ENCODE measurements at places on chromosomes 13 and 19.

DNA sequence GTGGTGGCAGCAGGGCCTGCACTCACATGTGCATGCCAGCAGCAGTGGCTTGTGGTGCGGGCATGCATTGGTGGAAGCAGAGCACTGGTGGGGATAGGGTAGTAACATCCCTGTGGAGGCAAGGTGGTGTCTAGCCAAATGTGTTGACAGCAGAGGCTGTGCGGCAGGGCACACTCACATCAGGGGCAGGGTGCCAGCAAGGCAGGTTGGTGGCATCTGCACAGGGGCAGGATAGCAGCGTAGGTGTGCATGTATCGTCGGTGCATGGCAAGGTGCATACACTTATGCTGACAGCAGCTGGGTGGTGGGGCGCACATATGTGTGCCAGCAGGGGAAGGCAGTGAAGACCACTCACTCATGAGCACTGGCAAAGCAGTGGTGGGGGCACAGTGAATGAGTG, 211.5 kb upstream of the CSNK1A1L start:
- no peak for DNase-seq

DNA sequence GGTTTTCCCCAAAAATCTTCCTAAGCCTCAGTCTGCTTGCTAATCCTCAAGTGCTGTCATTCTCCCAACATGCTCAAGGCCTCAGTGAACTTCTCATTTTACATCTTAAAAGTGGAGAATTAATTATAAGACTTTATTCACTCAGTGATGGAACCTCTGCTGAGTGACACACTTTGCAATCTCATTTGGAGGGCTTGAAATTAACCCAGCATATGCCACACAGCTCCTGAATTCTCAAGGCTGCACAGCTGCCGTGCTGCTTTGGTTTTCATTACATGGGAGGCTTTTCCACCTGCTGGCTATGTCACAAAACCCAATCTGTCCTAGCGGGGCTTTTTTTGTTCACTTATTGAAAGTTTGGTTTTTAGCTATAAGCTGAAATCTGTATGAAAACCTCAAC, 28.3 kb upstream of the SERPINE3 start:
- DNase-seq: no peak

GRCh38 chr13:48695776-48696175, 42.0 kb downstream of the CYSLTR2 start:
- DNase-seq: no peak

DNA sequence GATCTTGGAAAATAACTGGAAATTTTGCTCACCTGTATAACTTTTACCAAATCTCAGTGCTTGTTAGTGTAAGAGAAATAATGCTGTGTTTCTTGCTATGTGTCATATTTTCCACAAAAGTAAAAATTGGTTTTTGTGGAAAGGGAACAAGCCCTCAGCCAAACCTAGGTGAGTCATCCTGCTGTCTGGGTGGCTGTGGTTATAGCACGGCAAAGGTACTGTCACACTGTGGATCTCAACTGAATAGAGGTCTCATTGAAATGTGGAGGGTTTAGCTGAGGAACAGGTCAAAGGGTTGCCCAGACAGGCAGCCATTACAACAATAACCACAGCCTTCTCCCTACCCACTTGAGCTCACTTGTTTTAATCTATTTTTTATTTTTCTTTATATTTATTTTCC, 338.8 kb upstream of the DACH1 start:
- DNase-seq: no peak

GRCh38 chr13:92500192-92500591, 726.4 kb upstream of the GPC6 start:
- DNase-seq: no peak

DNA sequence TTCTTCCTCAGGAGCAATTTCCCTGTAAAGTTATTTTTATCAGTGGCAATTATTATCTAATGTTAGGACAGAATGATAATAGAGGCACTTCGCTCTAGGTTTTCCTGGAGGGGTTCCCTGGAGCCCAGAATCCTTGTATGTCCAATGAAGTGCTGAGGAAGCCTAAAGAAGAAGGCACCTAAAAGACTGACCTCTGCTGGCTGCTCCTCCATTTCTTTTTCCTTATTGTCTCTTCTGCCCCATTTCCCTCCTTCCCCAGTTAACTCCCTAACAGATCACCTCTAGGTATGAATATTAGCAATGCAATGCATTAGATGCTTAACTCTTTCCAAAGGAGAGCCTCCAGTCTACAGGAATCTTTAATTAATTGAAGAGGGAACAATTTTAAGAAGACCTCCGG, 985.4 kb downstream of the DIAPH3 start:
- no peak for DNase-seq

- no peak for DNase-seq
Measured at GRCh38 chr19:19758164-19758563, 25.3 kb upstream of the ZNF14 start.

- no peak for DNase-seq
Measured at GRCh38 chr13:48291730-48292129, 11.8 kb upstream of the RB1 start.

DNA sequence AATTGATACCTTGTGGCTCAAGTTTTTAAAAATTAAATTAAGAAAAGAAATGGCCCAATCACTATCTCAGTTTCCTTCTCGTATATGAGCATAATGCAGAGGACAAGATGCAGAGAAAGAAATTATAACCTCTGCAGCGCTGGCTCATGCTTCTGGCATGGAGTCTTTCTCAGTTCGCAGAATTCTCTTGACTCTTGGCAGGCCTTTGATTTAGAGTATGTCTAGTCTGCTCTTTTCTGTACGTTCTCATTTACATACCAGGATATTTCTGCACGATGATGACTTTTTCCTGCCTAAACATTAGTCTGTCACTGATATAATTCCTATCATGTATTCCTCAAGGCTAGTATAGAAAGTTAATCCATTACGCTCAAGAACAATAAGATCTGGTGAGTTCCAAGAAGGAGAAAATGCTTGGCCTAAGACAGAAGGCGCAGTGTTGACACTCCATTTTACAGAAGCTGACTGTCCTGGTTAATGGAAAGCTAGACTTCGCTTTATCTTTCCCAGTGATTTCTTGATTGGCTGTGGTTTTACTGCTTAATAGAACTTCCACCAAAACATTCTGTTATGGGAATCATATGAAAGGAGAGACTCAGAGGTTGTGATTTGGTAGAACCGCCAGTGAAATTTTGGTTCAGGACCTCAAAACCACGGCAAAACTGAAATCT, 1.7 kb upstream of the SMAD9 start:
- no peak for DNase-seq

GRCh38 chr13:27384285-27384684, 40.1 kb upstream of the GTF3A start:
- no peak for DNase-seq

GRCh38 chr19:48330012-48330681, 4.8 kb downstream of the EMP3 start:
- DNase-seq: no peak

GRCh38 chr13:42272804-42273175, 838 bp downstream of the AKAP11 start:
- DNase-seq: no peak

DNA sequence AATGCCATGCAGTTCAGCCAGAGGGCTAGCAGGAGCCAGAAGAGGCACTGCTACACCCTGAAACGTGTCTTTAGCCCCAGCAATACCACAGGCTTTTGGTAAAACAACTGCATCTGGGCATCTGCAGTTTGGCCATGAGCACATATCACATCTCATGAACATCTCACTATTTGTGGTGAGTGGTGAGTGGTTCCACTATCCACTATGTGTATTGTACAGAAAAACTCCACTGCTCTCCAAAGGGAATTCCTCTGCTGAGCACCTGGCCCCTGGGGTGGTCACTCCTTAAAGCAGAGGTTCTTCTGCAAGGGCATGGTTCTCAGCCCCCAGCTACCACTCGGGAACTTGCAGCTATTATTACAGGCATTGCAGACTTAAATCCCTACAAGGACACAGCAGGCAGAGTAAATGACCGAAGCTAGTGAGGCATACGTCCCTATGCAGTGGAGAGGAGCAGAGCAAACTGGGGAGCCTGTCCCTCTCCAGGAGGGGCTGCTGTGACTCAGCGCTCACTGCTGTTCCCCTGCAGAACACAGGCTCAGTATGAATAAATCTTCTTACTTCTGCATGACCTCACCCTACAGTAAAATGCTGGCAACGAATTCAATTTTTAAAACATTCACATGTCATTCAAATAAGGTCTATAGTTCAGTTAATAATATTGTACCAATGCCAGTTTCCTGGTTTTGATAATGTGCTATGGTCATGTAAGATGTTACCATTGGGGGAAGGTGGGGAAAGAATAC, 332.4 kb upstream of the ZNF507 start:
- DNase-seq: no peak

DNA sequence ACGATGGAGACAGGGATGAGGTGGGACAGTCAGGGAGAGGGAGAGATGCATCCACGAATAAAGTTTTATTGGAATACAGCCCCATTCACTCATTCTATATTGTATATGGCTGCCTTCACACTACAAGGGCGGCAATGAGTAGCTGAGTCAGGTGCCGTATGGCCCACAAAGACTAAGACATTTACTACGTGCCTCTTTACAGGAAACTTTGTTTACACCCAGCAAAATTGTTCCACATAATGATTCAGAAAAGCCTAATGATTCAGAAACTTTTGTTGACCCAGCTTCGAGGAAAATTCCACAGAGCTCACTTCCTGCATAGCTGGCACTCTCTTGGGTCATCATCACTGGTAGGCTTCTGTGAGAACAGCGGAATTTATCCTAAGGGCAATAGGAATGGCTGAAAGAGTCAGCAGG, 87.3 kb upstream of the PEG3 start:
- DNase-seq: no peak

DNA sequence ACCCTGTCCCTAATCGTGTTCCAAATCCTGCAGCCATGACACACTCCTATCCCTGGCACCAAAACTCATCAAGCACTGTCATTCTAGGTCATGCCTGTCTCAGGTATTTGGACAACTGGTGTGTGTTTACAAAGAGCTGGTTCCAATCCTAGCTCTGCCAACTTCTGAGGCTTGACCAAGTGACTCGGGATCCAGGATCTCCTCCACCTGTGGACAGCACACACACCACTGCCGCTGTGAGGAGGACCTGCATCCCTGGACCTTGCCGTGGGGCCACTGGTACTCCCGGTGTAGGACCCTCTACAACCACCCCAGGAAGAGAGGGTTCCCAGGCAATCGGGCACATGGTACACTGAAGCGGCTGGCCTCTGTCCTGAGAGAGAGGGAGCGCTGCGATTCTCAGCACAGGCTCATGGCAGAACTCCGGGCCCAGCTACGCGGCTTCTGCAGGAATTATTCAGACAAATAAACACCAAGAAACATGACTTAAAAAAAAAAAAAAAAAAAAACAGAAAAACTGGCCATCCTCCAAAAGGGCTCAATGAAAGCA, 20.4 kb downstream of the MLLT1 start:
- no peak for DNase-seq
